CD4-positive, alpha-beta memory T cell (primary cell): ENCODE measurements at places on chromosomes 5 and 9. TPM values are rescaled to one million over a fixed set of nuclear protein-coding genes. Genes with fewer than 3 reads are reported as not detected.

Gene F12
- 2.4 TPM for polyA plus RNA-seq

Gene GMCL2
- not detected for polyA plus RNA-seq

GRCh38 chr9:89879276-89879675 lies 274.5 kb downstream of the GADD45G start:
- DNase-seq: no peak

Gene CARD9
- polyA plus RNA-seq: 0.41 TPM

Gene C9
- not detected for polyA plus RNA-seq

Gene PTPA
- polyA plus RNA-seq: 14.1 TPM

GRCh38 chr5:45162974-45163373 lies 354.2 kb downstream of the MRPS30 start:
- DNase-seq: no peak

GRCh38 chr5:172502969-172503368 lies 48.6 kb upstream of the SH3PXD2B start:
- DNase-seq: no peak

DNA sequence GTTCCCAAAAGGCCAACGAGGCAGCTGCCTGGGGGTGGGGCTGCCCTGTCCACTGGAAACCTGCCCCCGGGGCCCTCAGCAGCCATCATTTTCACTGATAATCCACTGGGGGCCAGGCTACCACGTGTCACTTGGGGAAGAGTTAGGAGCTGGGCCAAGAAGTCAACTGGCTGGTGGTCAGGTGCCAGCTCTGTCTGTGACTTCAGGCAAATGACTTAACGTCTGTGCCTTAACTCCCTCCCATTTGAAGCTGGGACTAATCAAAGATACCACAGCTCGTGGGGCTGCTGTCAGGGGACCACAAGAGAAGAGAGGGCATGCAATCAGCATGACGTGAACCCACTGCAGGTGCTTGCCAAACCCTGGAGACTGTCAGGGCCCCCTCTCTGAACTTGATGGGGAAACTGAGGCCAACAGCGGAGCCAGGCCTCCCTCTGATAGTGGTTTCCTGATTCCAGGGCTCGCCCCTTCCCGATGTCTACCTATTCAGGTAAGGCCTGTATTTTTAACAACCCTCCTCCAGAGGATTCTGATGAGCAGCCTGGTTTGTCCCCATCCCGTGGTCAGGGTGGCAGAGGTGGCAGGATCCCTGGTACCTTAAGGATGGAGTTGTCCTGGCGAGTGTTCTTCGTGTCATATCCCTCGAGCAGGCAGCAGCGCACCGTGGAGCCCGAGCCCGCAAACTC lies 12.3 kb upstream of the DPM2 start:
- DNase-seq: no peak

- DNase-seq: no peak
Measured at GRCh38 chr9:124384846-124385245, 30.4 kb downstream of the PSMB7 start.

GRCh38 chr5:113256671-113257452 lies 177.9 kb downstream of the TSSK1B start:
- DNase-seq: no peak

DNA sequence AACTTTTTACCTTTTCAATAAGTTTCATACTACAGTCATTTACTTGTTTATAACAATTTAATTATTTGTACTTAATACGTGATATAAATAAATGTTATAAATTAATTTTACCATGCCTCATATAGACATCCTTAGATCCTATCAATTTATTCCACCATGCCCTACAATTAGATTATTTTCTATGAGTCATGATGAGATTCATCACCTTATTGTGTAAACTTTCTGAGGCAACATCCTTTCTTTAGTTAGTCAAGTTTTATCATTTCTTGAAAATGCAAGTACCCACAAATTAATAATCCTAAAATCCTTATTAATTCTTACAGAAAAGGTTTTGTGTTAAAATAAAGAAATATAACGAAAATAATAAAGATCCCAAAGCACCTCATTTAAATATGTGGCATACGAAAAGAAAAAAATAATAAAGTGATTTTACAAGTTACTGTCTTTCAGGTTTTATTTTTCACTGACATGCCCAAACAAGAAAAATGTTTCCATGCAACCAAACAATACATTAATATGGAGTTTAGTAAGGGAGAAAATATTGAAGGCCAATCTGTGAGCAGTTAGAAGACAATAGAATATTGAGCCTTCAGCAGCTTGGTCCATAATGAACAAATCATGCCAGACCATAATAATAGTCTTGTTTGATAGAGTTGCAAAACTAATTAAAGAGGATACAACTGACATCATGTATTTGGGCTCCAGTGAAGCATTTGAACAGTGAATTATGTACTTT lies 188.7 kb upstream of the MRPS30 start:
- no peak for DNase-seq

Gene OGN
- not detected for polyA plus RNA-seq

Gene FSD1L
- 1.2 TPM for polyA plus RNA-seq

DNA sequence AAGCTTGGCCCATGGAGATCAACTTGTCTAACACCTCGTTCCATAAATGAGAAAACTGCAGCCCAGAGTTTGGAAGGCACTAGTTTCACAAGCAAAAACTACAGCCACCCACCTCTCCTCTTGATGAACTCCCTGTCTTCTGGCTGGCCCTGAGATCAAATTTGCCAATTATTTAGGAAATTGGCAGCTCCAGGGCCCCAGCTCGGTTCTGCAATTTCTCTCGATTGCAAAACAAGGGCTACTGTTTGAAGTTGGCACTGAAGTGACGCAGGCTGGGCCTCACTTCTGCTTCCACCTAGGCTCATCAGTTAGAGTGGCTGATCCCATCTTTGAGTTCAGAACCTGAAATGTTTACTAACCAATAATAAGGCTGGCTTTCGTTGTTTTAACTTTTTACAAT lies 3.7 kb upstream of the GPX3 start:
- DNase-seq: no peak

GRCh38 chr5:93304456-93305250 lies 276.4 kb downstream of the NR2F1-AS1 start:
- DNase-seq: no peak

Gene IFNA13
- polyA plus RNA-seq: not detected

DNA sequence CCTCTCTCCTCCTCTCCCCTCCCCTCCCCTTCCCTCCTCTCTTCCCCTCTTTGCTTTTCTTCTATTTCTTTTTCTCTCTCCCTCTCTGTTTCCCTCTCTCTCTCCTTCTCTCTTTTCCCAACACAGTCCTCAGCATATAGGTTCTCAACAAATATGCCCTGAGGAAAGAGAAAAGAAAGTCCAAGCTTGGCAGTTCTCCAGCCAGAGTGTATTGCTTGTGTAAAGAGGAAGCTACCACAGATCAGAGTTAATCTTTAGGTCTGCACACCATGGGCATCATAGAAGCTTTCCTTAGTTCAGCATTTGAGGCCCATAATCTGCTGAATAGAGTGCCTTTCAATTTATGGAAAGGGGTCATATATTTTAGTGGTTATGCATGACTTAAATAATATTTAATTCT lies 382.8 kb upstream of the WWC1 start:
- no peak for DNase-seq

Gene TYRP1
- polyA plus RNA-seq: not detected

DNA sequence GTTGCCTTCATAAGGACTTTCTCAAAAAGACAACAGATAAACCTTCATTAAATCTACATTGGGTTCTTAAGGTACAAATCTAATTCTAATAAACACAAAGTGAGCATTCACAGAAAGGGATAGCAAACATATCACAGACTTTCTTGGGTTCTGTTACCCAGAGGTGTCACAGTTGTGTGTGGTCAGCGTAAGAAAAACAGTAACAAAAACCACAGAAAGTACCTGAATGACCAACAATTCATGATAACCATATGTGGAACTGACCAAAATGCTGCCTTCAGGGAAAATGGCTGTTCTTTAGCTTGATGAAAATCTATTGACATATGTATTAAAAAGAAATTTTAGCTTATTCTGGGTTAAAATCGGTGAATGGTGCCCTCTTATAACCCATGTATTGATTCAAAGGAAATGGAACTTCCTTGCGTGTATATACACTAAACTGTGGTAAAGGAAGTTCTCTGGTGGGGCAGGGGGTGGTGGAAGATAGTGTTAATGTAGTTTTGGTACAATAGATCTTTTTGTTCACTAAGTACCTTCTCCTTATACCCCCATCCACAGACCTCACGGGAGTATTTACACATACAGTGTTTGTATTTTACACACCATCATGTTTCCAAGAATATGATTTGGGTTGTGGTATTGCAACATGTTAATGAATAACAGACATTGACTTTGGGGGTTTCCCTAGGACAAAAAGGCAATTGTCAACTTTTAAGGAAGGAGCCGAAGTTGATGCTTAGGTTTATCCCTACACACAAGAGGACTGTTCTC lies 152.5 kb downstream of the APBA1 start:
- DNase-seq: no peak

GRCh38 chr5:96187309-96188027 lies 225.8 kb upstream of the ELL2 start:
- no peak for DNase-seq

Gene GABRB2
- polyA plus RNA-seq: not detected

Gene MYOZ3
- not detected for polyA plus RNA-seq

Gene PMPCA
- polyA plus RNA-seq: 44.2 TPM

Gene LCN12
- not detected for polyA plus RNA-seq

DNA sequence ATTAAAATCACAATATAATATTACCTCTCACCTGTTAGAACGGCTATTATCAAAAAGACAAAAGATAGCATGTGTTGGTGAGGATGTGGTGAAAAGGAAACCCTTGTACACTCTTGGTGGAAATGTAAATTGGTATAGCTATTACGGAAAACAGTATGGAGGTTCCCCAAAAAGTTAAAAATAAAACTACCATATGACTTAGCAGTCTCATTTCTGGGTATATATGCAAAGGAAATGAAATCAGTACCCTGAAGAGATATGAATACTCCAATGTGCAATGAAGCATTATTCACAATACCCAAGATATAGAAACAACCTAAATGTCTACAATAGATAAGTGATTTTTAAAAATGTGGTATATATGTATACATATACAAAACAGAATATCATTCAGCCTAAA lies 199.9 kb downstream of the SNX18 start:
- no peak for DNase-seq

Gene MGAT4B
- 24.3 TPM for polyA plus RNA-seq

Gene HSPB3
- polyA plus RNA-seq: not detected

Gene F2RL1
- polyA plus RNA-seq: 9.2 TPM
